ENCODE measurements at places on chromosomes 13 and 19.

GRCh38 chr13:97130190-97130589 is 91.9 kb upstream of the MBNL2 start:
- no peak for DNase-seq

DNA sequence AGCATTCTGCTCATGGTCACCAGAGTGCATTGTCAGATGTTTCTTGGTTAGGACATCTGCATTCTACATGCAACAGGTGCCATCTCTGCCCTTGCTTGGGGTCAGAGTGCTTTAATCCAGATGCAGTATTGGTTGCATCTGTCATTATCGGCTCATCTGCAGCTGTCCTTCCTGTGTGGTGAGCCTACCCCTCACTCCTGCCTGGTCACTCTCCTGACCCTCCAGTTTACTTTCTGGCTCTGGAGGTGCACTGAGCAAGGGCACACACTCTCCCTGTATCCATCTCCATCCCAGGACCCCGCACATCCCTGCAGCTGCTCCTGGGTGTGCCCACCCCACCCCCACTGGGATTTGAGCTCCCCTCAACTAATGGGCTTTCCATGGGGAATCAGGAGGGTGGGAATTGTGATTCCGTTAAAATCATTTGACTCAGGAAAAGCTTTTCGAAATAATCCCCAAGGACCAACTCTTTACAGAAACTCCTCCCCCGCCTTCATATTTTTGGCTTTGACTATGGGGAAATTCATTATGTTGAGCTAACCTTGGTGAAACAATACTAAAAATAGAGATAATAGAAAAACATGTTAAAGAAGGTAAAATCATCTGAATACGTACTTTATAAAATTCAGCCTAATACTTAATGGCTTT is 70.2 kb downstream of the COL4A2 start:
- no peak for DNase-seq

- peak; percentile 96 for DNase-seq
These were observed at the start of gene NAT14 for GRCh38 chr19:55484593-55485438. Gene NAT14, plus strand, starts transcription at chr19:55485188. Its CDS starts 521 bp downstream, at chr19:55485709.

GRCh38 chr13:93413972-93414717 is 187.5 kb downstream of the GPC6 start:
- DNase-seq = no peak

DNA sequence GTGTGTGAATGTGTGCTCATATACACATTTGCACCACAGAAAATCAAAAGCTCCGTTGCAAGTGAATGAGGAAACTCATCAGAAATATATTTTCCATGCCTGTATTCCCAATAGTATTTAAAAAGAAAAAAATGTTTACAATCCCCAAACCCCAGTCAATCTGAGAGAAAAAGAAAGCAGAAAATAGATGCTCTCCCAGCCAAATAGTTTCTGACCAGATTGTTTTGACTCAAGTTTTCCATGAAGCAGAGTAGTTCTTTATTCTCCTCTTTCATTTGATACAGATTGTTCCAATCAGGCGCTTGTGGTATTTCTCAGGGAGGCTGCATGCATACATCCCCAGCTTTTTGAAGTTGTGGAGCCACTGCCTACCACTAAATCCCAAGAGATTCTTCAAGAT is 110.6 kb downstream of the STARD13 start:
- no peak for DNase-seq

All from GM12892 (cell line).